NCI-H1694 treated with DMSO at 0.1 percent for 48 hours (cell line): ENCODE measurements at places on chromosomes 6 and 20.

DNA sequence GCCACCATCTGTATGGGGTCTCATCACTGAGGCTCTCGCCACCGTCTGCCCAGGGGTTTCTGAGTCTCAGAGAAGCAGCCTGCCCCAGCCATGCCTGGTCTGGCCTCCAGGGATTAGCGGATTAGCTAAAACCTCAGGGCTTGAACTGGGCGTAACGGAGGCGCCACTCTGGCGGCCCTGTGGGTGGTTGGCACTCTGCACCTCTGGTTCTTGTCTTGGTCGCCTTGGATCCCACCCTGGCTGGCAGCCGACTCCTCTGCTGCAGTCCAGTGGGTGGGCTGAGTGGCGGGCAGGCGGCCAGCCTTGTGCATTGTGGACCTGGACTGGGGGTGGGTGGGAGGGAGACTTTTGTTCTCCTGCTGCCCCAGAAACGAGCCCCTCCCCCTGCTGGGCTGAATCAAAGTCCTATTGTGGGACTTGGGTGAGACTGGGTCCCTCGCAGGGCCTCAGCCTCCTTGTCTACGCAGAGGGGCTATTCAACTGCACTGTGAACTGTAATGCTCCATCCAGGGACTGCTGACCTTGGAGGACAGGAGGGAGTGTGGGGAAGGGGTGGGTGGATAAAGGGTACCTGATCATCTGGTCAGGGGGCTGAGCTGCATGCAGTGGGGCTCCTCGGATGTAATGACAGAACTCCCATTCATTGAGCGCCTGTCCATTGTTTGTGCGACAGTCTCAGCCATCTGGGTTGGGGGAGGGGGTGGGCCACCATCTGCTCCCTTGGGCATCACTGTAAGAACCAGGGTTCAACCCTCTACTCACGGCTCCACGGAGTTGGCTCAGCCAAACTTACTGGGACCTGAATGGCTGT lies 23.9 kb downstream of the SUN5 start:
- DNase-seq = peak; percentile 12

DNA sequence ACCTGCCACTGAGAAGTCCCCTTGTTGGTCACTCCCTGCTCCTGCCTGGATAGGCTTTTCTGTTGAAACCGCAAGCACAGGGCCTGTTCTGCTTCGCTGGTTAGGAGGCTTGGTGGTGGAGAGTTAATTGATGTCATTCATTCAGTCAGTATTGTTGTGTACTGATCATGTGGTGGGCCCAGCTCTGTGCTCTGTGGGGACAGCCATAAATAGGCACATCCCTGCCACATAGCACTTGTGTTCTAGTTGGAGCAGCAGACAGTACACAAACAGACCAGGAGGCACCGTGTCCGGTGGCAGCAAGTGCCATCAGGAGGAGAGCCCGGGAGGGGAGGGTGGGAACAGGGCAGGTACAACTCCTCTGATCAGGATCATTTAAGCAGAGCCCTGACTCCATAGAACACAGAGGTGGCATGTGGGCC lies 155.2 kb upstream of the INSM1 start:
- DNase-seq = peak; percentile 54

- DNase-seq = no peak
Measured at GRCh38 chr20:63520934-63521601, 503 bp downstream of the PPDPF start.

DNA sequence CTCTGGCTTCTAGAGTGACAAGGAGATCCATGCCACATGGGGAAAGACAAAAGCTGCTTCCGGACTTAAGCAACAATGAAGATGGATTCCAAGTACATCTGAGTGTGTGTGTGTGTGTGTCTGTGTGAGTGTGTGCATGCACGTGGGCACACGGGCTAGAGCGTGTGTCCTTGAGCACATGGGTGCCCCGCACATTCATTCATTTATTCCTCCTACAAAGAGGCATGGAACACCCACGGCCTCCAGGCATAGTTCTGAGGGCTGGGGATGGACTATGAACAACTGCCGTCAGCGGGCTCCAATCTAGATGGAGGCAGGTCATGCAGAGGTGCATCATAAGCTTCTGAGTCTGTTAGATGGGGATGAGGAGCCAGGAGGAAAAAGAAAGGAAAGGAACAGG lies 49.1 kb downstream of the GRM4 start:
- no peak for DNase-seq

DNA sequence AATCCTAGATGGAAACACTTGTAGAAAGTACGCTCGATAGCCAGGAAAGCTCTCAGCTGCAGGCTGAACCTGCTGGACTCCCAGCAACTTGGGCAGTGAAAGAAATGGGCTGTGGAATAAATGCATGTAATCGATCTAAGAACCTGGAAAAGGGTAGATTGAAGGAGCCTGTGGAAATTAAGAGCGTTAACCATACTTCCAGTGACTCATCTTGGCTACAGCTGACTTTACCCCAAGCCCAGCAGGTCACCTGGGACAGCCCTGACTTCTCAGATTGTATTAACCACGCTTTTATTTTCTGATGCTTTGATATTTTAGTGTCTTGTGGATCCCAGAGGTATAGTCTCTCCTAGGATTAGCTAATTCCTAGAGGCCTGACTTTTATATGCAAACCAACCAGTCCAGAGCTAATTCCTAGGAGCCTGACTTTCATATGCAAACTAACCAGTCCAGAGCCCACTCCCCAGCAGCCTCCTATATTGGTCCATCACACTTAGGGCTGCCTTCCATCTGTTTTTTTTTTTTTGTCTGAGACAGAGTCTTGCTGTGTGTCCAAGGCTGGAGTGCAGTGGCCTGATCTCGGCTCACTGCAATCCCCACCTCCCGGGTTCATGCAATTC lies 86.3 kb downstream of the GMPR start:
- no peak for DNase-seq

DNA sequence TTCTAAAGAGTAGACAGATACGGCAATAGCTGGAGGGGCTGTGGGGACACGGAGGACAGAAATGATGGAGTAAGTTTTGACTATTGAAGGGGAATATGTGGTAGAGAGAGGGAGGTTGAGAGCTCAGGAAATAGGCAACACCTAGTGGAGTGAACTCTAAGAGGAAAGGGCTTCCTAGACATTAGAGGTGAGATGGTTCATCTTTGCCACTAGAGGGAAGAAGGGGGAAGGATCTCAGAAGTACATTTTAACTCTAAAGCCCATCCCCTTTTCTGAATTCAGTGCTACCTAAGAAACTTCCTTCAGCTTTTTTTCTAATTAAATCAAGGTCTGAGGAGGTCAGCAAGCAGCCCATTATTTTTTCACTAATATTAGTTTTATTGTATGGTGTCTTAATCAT lies 689.4 kb upstream of the MAP3K7 start:
- DNase-seq = no peak

GRCh38 chr6:93177438-93177837 lies 241.9 kb downstream of the EPHA7 start:
- no peak for DNase-seq
